ENCODE measurements at places on chromosomes 11 and 22.

- DNase-seq, result peak; percentile 84
These were observed 8.2 kb upstream of the NAP1L4 start for GRCh38 chr11:3000032-3000961.

DNA sequence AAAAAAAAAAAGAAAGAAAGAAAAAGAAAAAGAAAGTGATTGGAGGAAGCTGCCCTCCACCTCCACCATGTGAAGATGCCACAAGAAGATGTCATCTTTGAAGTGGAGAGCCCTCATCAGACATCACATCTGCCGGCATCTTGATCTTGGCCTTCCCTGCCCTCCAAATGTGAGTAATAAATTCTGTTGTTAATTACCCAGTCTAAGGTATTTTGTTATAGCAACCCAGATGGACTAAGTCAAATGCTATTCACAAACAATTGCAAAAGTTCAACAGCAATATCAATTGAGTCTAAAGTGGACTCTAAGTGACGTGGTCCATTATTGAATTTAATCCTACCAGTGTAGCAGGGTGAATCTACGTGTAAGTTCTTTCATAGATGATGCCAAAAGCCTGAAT, 55.9 kb upstream of the NUP160 start:
- DNase-seq, result no peak

DNA sequence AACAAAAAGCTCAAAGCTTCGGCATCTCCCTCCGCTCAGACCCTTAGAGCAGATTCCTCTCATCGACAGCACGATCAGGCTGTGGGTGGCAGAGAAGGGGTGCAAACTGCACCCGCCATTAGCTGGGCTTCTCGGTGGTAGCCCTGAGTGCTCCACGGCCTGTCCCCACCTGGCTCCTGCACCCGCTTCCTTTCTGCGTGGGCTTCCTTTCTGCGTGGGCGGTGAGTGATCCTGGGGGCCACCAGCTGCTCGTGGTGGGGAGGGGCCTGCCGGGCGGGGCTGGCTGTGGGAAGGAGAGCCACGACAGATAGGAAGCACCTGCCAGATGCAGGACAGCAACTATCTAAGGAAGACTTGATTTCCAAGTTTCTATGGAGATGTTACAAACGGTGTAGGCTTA, 55.0 kb downstream of the BRD1 start:
- no peak for DNase-seq

DNA sequence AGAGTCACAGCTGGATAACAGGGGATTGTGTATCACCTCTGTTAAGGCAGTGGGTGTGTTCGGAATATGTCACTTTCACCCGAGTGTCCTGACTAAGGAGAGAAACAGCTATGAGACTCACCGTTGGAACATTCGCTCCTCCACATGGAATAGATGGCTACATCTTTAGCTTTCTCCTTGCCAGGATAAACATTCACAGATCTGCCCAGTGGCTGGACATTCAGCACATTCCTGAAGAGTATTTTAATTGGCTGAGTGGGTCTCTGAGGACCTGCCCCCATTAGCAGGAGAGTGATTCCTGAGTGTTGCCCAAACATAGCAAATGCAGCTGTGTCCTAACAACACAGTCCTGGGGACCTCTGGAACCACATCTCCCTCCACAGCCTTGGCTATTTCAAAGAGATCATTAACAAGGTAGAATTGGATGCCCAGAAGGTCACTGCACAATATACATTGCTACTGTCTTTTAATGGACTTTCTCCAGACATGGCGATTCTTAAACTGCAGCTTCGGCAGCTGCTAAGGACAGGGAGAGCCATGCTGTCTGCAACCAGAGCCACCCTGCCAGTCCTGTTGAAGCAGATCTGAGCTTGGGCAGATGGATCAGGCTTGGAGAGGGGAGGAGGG, 435.0 kb upstream of the CADM1 start:
- DNase-seq, result no peak

GRCh38 chr22:37749831-37750595, 53.2 kb downstream of the TRIOBP start:
- no peak for DNase-seq

DNA sequence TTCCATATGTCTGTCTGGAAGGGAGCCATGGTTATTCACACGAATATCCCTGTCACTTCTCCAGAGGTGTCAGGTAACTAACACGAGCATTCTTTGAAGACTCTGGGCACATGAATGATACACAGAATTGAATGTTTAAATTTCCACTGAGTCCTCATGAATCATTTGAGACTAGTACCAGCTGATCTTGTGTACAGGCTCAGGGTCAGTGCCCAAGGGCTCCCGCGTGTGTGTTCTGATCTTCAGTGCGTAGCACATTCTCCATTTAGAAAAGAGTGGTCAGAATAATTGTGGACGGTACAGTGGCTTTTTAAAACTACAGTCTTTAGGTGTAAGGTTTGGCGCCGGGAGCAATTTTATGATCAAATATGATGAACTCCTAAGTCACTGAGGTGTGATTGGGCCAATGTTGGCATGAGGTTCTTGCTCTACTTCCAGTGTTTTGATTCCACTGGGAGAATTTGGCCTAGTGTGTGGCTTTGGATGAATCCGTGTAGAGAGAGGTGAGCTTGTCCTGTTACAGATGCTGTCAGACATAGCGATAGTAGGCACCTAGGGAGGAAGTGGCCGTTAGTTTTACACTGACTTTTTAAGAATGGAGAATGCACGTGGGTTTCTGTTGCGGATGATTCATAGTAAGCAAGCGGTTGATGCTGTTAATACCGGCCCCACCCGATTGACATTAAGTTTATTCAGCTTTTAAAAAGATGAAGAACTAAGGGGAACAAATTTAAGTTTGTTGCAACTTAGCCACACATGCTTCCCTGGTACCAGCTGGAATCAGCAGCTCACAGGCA, 22.2 kb downstream of the NUP50 start:
- DNase-seq, result no peak

GRCh38 chr22:46490538-46490937, 46.9 kb downstream of the CELSR1 start:
- DNase-seq, result no peak

DNA sequence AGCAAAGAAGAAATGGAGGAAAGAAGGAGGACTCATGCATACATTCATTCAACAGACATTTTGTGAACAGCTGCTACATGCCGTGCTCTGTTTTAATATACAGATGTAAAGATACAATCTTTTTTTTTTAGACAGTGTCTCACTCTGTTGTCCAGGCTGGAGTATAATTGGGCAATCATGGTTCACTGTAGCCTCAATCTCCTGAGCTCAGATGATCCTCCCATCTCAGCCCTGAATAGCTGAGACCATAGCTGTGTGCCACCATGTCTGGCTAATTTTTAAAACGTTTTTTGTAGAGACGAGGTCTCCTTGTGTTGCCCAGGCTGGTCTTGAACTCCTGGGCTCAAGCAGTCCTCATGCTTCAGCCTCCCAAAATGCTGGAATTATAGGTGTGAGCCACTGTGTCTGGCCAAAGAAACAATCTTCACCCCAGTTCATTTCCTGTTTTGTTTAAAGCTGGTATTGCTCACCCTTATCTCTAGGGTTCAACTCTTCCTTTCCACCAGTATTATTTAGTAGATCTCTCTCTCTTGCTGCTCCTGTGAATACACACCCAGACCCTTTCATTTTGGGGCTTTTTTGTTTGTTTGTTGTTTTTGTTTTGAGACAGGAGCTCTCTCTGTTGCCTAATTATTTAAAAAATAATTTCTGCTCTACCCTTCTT, 69.8 kb downstream of the RNF169 start:
- DNase-seq, result no peak

DNA sequence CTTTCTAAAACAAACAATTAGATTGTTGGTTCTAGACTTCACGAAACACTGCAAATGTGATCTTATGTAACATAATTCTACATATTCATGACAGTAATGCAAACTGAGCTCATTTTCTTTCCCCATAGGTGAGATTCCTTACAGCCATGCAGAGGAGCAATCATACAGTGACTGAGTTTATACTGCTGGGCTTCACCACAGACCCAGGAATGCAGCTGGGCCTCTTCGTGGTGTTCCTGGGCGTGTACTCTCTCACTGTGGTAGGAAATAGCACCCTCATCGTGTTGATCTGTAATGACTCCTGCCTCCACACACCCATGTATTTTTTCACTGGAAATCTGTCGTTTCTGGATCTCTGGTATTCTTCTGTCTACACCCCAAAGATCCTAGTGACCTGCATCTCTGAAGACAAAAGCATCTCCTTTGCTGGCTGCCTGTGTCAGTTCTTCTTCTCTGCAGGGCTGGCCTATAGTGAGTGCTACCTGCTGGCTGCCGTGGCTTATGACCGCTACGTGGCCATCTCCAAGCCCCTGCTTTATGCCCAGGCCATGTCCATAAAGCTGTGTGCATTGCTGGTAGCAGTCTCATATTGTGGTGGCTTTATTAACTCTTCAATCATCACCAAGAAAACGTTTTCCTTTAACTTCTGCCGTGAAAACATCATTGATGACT, 1.5 kb downstream of the OR9G1 start:
- no peak for DNase-seq

DNA sequence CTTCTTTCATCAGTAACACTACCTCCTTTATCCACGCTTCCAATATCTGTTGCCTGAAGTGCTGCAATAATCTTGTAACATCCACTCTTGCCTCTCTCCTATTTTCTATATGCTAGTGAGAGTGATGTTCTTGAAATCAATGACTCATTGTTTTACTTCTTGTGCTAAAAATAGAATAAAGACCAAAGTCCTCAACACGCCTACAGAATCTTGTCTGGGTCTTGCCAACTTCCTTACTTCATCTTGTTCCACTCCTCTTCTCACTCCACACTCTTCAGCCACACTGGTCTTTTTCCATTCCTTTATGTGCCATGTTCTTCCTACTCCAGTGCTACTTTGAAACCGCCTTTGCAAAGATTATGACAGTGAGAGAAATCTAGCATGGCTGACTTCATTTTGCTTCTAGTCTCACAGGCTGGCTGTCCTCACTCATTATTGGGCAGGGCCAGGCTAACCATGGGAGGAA, 136.4 kb downstream of the CCDC81 start:
- DNase-seq, result no peak

GRCh38 chr22:49756676-49757075, 71.0 kb downstream of the BRD1 start:
- no peak for DNase-seq

- no peak for DNase-seq
These were observed 607.9 kb downstream of the BUD13 start for GRCh38 chr11:116164843-116165242.

GRCh38 chr11:94796863-94797262, 28.7 kb downstream of the AMOTL1 start:
- no peak for DNase-seq

DNA sequence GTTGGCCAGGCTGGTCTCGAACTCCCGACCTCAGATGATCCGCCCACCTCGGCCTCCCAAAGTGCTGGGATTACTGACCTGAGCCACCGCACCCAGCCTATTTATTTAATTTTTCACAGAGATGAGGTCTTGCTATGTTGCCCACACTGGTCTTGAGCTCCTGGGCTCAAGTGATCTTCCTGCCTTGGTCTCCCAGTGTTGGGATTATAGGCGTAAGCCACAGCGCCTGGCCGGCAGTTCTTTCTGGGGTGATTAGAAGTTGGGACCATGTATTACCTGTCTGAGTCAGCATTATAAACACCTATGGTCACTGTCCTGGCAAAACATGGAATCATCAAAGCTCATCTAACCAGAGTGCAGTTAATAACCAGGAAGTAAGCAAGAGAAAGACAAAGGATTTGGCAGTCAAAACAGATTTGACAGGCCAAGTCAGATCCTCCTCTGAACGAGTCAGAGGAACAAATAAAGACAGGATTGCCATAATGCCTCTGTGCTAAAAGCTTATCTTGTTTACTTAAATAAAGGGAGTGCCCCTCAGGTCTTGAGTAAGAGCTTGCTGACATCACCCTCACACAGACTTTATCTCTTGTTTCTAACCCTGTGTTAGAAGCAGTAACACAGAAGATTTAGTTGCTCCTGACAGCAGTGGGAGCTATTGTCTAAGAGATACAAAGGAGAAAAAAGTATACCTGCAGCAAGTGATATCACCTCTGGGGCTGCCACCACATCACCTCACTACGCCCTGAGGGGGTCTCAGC, 3.7 kb downstream of the SERPIND1 start:
- DNase-seq, result no peak

GRCh38 chr11:83464160-83464944, 178.2 kb upstream of the CCDC90B start:
- no peak for DNase-seq

DNA sequence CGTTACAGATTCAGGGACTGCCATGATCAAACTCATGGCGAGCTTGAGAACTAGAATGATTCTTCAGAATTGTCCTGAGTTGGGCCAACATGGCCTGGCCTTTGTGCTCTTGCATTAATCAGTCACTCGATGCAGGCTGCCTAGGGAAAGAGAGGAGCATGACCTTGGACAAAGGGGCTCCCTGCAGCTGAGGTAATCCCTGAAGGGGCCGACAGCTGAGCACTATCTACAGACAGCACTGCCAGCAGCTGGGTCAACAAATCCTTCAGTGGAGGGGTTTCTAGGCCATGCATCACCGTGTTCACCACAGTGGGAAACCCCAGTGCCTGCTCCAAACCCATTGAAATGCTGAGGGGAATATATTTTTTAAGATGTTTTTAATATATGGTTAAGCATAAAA, 159.5 kb upstream of the POU2AF2 start:
- DNase-seq, result peak; percentile 85

GRCh38 chr22:30291058-30291892, 2.0 kb upstream of the CASTOR1 start:
- peak; percentile 17 for DNase-seq

DNA sequence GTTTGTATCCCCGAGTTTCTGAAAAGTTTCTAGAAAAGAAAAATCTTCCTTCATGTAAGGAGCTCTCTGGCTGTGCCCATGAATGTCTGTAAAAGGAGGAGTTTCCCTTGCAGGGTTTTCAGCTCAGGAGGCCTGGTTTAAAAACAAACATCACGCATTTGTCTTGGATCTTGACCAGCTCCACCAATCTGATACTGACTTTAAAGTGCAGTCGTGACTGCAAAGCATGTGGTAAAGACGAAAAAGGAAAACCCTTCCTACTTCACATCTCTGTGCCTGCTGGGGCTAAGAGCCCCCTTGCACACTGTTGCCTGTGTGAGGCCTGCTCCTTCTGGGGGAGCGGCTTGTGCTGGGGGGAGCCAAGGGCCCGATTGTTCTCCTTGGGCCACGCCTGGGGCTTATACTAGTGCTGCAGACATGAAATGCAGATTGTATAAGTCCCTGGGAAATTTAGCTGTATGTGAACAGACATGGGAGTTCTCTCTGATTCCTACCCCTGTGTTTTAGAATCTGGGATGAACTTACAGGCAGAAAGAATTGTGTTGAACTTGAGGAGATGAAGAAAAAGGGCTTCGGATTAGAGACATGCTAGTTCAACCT, 62.1 kb downstream of the ADAMTS15 start:
- DNase-seq, result no peak

- no peak for DNase-seq
These were observed 625.4 kb downstream of the BRD1 start for GRCh38 chr22:49202226-49202625.

GRCh38 chr11:126111458-126112116, 48.9 kb upstream of the CDON start:
- DNase-seq, result peak; percentile 15

DNA sequence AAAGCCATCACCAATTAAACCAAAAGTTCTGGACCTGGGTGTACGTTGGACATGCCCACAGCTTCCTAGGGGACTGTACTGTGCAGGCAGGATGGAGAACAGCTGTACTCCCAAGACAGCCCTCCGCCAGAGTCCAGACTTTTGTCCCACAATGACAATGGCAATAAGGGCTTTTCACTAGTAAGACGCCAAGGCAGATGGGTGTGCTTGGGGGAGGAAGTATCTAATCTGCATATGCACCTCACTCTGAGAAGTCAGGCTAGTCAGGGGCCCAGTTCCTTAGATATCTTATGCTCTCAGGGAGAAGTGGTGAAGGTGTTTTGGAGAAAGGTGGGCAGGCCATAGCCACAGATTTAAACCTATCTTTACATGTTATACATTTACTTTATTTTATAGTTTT, 85.1 kb upstream of the USP47 start:
- no peak for DNase-seq
